ENCODE measurements at places on chromosomes 12 and 14.

GRCh38 chr14:82587226-82587625 lies 1053.6 kb upstream of the SEL1L start:
- DNase-seq: no peak

DNA sequence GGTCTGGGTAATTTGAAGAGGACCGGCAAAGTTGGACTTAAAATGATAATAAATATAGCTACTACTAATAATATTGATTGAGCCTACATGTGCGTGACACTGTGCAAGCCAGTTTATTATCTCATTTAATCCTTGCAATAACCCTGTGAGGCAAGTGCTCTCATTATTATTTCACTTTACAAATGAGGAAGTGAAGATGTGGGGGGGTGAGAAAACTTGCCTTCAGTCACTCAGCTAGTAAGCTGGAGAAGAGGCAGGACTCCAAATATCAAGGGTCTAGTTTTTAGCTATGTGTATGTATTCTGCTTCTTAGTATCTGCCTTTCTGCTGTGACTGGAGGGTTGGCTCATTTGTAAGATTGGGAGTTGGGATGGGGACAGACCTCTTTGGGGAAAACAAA lies 39.2 kb downstream of the NPAS3 start:
- DNase-seq: no peak

DNA sequence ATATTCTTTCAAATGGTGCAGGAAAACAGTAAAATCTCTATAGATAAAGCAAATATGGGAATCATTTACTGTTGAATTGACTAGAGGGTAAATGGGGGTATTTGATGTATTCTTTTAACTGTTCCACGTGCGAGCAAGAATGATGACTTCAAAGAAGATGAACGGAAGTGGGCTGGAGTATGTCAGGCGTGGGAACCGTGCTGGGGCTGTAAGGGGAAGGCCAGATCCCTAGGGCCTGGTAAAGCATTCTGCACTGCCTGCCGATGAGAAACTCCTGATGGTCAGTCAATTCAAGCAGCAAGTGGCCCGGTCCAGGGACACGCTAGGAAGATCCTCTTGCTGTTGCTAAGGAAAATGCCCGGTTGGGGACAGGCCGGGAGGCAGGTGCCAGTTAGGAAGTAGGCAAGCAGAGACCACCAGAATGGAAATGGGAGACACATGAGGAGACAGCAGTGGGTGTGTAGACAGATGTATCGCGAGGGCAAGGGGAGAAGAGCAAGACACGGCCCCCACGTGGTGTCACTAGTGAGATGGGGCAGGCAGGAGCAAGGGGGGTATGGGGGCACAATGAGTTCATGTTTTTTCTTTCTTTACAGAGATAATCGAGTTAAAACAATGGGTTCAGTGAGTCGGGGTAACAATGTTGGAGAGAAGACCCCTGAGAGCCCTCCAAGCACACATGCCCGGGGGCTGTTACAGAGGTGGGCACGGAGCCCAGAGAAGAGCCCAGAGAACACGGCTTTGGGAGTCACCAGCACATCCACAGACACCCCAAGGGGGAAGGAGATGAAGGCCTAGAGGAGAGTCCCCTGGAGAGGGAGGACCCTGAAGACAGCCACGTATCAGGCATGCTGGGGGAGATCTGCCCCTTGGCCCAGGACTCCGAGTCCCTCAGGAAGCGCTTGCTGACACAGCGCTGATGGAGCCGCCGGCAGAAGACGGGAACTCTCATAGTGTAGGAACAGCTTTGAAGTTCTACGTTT lies 37.2 kb downstream of the FBXO21 start:
- no peak for DNase-seq

DNA sequence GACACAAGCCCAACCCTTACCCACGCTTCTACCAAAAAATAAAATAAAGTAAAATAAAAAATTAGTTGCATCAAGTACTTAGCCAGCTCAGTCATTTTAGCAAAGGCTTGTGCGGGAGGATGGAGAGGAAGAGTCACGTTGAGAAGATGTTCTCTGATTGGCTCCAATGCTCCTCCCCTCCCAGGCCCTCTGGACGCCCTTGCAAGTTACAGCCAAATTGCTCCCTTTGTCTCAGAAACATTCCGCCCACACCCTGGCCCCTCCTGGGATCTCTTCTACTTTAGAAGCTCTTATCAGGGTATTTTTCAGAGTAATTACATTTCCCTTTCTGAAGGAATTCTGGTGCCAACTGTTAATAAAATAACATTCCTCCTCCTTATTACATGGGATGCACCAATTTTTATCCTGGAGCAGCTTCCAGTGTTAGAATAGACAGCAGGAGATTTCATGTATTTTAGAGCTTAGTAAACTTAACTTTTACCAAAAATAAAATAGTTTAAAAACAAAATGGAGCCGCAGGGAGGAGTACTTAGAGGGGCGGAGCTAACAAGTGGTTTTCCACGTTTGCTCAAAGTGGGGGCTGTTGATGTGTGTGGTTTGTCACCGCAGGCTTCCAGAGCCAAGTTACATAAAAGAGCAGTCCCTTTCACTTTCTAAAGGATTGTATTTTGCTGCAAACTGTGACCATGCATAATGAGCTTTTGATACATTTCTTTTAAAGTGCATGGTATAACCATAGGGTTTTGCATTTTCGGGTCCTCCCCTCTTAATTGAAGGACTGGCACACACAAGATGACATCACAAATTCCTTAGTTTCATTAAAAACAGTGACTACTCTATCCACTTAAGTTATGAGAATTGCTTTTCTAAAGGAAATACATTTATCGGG lies 71.7 kb upstream of the RAP1B start:
- DNase-seq: no peak

DNA sequence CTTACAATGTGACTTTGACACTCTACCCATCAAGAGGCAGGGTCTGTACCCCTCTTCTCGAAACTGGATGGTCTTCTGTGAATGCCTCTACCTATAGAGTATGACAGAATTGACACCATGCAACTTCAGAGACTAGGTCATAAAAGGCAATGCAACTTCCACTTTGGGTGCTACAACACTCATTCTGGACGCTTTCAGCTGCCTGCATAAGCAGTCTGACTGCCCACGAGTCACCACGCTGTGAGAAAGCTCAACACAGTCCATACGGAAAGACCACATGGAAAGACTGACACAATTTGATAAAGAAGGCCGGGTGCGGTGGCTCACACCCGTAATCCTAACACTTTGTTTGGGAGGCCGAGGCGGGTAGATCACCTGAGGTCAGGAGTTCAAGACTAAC lies 14.9 kb downstream of the SLC7A7 start:
- DNase-seq: no peak

Data from renal pelvis (tissue), 12 donors.